ENCODE measurements at places on chromosomes 6 and 20. TPM values are rescaled to one million over a fixed set of nuclear protein-coding genes. Genes with fewer than 3 reads are reported as not detected.

Gene SYNJ2
- total RNA-seq = 6.7 TPM

DNA sequence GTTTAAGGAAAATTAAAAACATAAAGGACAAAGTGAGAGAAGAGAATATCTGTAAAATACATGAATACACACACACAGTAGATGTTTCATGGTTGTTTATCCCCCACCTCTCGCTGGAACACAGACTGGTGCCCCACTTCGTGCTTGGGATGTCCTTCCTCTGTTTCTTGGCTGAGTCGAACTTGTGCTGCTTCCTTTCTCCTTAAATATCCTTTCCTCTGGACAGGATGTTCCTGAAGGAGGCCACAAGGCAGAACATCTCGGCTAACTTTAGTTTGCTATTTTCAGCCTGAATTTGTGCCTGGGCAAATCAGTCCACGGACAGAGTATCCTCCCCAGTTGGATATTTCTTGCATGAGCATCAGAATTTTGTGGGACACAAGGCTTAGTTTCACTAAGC, 54.7 kb upstream of the ZMYND8 start:
- no peak for DNase-seq

DNA sequence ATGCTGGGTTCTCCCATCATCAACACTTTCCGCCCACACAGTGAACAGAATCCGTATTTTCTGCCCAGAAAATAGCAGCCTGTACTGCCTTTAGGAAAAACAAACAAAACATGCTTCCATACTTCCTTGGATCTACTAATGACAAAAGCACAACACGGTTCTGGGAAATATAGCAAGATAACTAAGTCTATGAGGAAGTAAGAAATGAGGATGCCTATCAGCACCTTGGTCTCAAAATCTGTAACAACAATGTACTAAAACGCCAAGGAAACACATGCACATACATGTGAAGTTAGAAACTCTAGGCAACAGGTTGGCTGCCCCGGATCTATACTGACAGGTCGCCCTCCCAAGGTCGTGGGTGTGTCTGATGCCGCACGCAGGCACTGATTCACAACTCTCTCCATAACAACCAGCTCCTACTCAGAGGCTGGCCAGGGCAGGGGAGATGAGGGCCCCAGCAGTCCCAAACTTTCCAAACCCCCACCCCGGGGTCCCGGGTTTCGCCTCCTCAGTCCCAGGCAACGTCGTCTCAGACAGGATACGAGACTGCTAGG, 710 bp downstream of the BTBD9 start:
- DNase-seq = no peak

- DNase-seq = peak; percentile 23
Measured at GRCh38 chr6:25136854-25137253, 142.3 kb upstream of the CARMIL1 start.

DNA sequence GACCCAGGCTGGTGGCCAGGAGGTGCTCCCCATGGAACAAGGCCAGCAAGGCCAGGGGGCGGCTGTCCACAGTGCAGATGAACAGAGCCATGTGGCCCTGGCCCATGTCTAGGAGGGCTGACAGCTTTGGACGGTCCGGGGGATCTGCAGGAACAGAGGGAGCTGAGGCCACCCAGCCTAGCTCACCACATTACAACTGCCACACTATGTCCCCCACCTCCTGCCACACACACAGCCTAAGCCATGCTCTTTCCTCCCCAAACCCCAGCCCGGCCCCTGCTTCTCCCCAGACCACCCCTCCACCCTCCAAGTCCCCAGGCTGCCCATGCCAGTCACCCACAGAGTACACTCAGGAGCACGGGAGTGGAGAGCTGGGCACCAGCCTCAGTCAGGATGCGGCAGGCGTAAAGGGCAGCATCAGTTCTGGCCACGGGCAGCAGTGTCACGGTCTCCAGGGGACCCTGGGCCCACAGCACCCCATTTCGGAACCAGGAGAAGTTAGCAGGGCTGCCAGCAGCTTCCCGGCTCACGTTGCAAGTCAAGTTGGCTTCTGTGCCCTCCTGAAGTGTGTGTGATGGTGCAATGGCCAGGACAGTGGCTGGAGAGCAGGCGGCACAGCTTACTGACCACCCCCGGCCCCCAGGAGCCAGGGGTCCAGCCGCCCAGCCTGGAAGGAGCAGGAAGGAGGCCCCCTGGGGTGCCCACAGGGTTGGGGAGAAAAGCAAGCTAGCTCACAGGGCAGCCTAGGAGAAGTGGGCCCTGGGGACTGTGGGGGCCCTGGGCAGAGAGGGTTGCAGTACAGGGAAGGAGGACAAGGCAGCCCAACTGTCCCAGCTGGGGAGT, 15.2 kb upstream of the ADAM33 start:
- DNase-seq = no peak

GRCh38 chr20:25470045-25470444, 62.6 kb downstream of the GINS1 start:
- DNase-seq = no peak
